ENCODE measurements at places on chromosomes 1 and 21.

DNA sequence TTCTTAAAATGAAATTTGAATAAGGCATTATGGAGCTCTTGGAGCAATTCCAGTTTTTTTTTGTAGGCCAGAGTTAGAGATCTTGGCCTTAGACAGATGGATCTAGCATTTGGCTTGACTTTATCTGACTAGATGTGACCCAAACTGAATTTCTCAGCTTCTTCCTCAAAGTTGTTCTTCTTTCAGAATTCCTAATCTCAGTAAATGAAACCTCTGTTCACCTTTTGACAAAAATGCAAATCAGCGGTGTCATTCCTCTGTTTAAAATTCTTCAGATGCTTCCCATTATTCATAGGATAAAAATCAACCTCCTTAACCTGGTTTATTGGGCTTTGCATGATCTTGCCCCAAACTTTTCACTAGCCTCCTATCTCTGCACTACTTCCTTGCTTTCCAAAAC is 177.6 kb downstream of the RASAL2 start:
- DNase-seq = no peak

DNA sequence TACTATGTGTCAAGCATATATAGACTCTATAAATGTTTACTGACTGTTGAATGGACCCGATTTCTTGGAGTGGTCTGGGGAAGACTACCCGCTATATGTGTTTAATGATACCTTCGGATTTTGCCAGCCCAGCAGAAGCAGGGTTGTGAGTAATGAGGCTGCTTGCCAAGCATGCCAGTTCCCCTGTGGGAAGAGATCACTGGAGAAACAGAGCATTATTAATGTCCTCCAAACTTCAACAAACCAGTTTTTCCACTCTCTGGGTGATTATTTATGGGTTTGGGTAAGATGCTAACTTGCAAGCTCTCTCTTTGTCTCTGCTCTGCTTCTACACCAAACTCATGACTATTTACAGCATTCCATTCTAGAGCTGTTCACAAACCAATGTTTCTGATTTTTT is 25.1 kb upstream of the PHGDH start:
- no peak for DNase-seq

DNA sequence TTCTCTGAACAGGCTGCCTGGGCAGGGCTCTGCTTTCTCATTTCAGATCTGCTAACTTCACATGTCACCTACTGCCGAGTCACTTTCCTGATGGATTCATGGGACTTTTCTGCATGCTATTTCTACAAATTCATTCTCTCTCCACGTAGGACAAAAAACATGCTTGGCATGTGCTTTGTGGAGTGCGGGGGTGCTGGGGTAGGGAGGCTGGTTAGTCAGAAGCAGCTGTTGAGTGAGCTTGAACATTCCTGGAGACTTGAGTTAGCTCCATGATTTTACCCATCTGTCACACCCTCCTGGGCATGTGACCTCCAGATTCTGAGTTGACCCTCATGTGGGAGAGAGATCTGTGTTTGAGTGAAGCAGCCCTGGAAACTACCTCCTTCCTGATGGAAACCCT is 71.4 kb downstream of the UCK2 start:
- peak; percentile 88 for DNase-seq

DNA sequence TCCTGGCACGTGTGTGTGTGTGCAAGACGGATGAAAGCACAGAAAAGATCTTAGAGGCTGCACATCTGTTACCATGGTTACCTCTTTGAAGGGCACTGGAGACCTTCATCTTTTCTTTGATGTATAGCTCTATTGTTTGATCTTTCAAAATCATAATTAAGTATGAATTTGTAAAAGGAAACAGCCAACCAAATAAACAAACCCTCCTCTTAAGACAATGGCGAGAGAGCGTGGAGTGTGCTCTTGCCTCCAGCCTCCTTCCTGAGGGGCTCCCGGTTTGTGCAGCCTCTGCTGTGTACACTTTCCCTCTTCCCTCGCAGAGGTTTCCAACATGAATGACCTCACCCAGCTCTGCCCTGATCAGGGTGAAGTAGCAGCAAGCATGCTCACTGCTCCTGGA is 27.9 kb downstream of the CACNA1S start:
- DNase-seq = no peak

DNA sequence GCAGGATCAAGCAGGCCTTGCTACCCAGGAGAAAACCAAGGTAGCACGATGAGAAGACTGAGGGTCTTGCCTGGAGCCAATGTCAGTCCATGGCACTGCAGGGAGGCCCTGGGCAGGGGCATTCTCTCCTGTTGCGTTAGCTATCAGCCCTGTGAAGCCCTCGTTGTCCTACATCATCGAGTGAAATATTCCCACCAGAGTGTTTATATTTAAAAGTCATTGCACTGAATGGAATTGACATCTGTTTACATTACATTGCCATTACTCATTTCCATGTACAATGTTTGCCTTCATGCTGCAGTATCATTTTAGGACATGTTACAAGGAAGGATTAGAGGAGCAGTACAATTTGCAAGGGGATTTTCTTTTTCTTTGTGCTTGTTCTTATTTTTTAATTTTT is 243.9 kb downstream of the KAZN start:
- peak; percentile 69 for DNase-seq

- no peak for DNase-seq
These were observed 1609.6 kb upstream of the B3GALT2 start for GRCh38 chr1:194795917-194796593.

GRCh38 chr1:185166106-185166505 is 9.1 kb downstream of the SWT1 start:
- no peak for DNase-seq

GRCh38 chr1:234474375-234474774 is 4.6 kb downstream of the TARBP1 start:
- no peak for DNase-seq

GRCh38 chr1:245984390-245985155 is 522.5 kb downstream of the SMYD3 start:
- DNase-seq = no peak

- DNase-seq = no peak
These were observed 75.1 kb downstream of the CAMTA1 start for GRCh38 chr1:6860401-6860800.

DNA sequence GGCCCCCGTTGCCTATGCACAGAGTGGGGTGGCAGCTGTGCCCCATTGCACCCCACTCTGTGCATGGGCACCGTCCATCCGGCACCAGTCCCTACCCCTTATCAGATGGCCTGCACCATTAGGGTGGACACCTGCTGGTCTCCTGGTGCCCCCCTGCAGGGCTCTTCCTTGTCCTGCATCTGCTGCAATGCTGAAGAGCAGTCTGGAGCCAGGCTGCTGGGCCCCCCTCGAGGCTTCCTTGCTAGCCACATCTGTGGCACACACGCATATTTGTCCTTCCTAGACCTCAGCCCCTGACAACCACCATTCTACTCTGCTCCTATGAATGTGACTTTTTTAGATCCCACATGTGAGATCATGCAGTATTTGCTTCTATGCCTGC is 56.4 kb downstream of the COL18A1 start:
- DNase-seq = no peak

DNA sequence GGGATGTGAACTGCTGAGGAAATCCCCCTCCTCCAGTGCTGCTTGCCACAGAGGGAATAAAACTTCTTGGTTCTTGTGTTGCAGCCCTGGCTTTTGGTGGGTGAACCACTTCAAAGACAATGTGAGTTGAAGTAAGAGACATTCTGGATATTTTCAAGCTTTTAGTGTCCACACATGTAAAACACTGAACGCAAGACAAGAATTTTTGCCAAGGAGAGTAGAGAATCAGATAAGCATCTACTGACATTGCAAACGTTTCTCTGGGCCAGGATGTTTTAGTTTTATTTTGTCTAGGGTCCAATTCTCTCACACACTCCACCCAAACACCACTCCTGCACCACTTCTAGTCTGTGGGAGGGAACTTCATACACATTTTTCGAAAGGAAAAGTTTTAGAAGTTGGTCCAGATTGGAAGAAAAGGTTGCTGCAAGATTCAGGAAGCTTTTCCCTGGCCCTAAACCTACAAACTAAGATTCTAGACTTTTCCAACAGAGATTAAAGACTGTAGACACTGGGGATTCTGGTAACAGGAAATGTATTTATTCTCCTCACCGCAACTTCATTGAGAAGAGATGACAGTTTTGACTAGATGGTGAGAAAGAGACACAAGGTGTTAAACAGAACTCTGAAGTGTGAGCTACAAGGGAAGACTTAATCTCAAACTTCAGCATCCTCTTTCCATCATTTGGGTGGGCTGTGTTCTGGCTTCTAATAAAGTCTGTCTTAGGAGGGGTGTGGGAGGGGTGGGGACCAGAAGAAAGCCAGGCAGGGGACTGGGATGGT is 16.1 kb downstream of the FASLG start:
- no peak for DNase-seq

GRCh38 chr1:25516686-25517085 is 26.7 kb upstream of the LDLRAP1 start:
- DNase-seq = no peak

- DNase-seq = no peak
These were observed 29.8 kb upstream of the VTCN1 start for GRCh38 chr1:117240547-117240946.

DNA sequence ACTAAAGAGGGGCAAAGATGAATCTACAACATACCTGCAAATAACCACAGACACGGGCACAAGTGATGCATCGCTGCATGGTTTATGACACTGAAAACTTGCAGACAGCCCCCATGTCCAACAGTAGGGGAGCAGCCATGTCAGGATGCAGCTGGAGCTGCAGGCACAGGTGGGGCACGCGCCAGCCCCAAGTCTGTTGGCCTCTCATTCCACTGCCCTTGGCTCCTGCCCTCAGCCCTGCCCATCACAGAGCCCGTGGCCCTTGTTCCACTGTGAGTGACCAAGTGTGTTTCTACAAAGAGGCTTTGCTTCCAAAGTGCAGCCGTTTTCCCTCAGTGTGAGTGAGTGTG is 3.2 kb upstream of the PADI4 start:
- no peak for DNase-seq

DNA sequence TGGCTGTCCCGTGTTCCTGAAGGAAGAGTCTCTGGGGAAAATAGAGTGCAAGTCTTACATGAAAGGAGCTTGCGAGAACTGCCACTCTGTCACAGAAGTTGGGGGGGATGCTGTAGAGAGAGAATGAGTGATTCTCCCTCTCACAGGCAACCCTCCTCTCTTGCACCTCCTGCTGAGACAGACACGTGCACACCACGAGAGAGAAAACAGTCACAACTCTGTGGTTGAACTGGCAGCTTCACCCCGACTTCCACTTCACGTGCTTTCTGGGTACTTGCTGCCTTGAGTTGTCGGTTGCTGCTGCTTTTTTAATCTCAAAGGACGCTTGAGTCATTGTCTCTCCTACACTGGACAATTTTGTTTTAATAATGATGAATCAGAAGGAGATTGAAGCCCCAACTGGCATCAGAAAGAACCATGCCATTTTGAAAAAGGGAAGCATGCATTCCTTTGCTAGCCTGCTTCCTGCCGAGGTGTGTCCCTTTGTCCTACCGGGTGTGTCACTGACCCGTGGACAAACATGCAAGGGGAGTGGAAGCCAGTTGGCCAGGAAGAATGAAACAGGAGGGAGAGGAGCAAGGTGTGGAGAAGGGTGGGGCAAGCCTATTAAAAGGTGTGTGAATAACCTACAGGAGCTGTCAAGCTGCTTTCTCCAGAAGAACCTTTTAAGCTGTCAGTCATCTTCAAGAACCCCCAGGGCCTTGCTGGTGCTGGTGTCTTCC is 164.2 kb downstream of the CACNA1E start:
- no peak for DNase-seq

DNA sequence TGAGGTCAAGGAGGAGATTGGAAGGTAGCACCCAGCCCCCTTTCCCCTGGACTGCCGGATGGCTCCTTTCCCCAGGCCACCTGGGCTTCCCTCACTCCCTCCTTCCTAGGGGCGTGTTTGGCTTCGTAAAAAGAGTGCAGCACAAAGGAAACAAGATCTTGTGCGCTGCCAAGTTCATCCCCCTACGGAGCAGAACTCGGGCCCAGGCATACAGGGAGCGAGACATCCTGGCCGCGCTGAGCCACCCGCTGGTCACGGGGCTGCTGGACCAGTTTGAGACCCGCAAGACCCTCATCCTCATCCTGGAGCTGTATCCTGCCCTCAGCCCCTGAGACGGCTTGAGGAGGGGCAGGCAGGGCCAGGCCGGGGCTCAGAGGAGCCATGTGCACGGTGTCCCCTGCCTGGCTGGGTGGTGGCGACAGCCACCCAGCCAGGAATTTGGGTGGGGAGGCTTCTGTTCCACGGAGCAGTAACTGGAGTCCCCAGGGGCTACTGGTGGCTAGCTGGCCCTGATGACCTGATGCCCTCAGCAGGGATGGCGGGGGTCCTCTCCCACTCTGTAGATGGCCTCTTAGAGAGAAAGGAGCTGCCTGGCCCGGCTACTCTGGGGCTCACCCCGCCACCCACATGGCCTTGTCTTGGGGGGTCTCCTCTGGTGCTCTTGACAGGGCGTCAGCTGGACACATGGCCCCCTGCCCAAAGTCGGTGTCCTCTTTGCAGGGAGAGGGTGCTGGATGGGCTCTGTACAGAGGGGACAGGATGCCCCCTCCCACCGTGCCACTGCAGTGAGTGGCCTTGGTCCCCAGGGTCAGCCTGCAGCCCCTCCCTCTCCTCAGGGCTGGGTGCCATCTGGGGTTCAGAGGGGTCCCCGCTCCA is 39.5 kb downstream of the TRIM11 start:
- DNase-seq = no peak

- DNase-seq = peak; percentile 95
These were observed 114.2 kb upstream of the IPO9 start for GRCh38 chr1:201714542-201715329.

DNA sequence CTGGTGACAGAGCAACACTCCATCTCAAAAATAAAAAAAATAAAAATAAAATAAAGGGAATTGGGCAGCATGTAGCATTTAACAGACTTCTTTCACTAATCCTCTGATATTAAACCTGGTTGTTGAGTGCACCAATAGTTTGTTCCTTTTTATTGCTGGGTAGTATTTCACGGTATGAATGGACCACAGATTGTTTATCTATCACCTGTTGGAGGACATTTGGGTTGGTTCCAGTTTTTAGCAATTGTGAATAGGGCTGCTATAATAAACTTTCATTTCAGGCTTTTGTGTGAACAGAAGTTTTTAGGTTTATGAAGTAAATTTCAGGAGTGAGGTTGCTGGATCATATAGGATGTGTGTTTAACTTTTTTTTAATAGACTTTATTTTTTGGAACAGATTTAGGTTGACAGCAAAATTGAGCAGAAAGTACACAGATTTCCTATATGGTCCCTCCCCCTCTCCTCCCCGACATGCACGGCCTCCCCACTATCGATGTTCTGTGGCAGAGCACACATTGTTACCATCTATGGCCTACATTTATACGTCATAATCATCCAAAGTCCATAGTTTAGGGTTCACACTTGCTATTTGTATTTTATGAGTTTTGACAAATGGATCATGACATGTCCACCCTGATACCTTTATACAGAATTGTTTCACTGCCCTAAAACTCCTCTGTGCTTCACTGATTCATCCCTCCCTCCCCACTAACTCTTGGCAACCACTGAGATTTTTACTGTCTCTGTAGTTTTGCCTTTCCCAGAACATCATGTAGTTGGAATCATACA is 66.1 kb upstream of the TMPRSS2 start:
- DNase-seq = no peak

DNA sequence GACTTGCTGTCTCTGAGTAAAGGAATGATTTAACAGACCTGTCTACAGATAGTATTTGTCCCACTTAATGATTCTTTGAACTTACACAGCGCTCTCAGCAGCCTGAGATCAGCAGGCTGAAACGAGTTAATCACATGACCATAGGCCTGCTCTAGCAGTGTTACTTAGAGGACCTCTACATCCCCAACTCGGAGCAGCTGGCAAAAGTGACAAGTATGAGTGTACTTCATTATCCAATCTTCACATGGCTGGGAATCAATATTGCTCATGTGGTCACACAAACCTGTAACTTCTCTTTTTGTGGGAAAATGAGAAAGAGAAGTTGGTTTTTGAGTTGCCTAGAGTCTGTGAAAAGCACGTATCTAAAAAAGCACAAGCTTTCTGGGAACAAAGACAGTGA is 11.4 kb upstream of the ATP13A2 start:
- DNase-seq = no peak

Measured in AG09319 (cell line).